Stimulated activated CD4-positive, alpha-beta T cell treated with anti-CD3 and anti-CD28 coated beads, Interleukin-4, amount 100 ng/mL, for 4 hours (primary cell): ENCODE measurements at places on chromosomes 12 and 14.
A peak's percentile ranks its signal among the peaks of the same experiment; 100 is the strongest.

- DNase-seq = no peak
Measured at GRCh38 chr14:96693987-96694386, 103.2 kb upstream of the VRK1 start.

DNA sequence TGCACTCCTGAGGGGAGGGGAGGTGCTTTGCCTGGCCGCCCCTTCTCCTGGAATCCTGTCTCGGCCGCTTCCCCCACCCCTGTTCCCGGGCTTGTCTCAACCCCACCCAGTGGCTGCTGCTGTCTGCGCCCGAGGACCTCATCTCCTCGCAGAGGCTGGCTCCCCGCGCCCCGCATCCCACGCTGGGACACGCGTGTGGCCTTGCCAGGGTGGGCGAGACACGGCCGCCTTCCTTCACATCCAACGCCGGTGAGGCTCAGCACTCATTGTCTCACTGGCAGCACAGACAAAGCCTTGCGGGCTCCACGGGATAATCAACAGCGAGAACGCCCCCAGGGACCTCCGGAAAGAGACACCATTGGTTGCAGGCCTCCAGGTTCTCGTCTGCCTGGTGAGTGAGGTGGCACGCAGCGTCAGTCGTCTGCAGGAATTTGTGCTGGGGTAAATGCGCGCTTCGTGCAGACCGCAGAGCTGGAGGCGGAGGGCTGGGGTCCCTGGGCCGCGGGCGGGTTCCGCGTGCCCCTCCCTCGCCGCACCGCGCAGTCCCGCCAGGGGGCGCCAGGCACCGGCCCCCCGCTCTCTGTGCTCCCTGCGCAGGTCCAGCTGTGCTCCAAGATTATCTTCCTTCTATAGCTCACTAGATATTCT is 26.8 kb downstream of the CCDC177 start:
- DNase-seq = no peak

GRCh38 chr14:101191101-101191720 is 287.7 kb upstream of the RTL1 start:
- DNase-seq = no peak

DNA sequence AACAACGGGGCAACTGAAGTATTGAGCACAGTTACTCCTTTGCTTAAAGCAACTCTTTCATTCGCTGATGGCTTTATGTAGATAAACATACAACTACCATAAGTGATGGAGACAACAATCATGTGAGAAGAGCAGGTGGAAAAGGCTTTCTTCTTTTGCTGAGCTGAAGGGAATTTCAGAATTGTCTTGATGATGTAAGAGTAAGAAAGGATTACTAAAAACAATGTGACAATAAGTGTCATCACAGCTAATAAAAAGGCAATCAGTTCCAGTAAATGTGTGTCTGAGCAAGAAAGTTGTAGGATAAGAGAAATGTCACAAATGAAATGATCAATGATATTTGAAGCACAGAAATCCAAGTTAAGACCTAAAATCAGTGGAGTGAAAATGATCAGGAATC is 647 bp downstream of the OR6C70 start:
- no peak for DNase-seq

DNA sequence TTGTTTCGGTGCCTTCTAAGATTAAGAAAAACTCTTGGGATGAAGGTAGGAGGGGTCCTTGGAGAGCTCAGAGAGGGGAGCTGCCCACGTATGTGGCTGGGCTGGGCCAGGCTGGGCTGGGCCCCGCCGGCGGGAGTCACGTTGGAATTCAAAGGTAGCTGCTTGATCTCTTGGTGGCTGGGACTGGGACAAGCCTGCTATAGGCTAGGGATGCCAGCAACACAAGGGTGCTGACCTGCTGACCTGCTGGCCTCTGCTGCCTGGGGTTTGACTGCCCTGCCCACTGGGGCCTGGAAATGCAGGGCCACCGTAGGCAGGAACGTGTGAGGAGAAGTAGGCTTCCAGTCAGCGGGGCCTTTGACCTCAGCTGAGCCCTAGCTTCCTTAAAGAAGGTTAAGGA is 52.8 kb upstream of the GTF2A1 start:
- no peak for DNase-seq

GRCh38 chr12:121812320-121812871 is 8.6 kb downstream of the SETD1B start:
- DNase-seq = no peak

- DNase-seq = peak; percentile 60
Measured at GRCh38 chr12:26971963-26972362, 33.7 kb downstream of the FGFR1OP2 start.

GRCh38 chr12:85834378-85834777 is 1.8 kb downstream of the RASSF9 start:
- no peak for DNase-seq

DNA sequence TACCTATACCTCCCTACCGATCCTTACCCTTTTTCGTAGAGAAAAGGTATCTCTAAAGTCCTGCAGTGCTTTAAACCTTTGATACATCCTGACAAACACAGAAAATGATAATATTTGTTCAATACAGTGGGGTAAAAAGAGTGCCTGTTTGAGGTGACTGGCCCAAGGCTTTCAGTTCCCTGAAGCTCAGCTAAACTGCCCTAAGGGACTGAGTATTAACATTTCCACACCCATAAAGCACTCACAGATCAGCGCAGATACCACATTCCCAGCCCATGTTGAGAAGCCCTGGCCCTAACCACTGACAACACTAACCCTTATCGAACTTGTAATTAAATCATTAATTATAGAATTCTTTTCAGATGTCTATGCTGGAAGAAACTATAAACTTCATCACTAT is 108.7 kb downstream of the DIP2B start:
- no peak for DNase-seq

GRCh38 chr12:125134576-125134975 is 69.3 kb downstream of the AACS start:
- DNase-seq = no peak

DNA sequence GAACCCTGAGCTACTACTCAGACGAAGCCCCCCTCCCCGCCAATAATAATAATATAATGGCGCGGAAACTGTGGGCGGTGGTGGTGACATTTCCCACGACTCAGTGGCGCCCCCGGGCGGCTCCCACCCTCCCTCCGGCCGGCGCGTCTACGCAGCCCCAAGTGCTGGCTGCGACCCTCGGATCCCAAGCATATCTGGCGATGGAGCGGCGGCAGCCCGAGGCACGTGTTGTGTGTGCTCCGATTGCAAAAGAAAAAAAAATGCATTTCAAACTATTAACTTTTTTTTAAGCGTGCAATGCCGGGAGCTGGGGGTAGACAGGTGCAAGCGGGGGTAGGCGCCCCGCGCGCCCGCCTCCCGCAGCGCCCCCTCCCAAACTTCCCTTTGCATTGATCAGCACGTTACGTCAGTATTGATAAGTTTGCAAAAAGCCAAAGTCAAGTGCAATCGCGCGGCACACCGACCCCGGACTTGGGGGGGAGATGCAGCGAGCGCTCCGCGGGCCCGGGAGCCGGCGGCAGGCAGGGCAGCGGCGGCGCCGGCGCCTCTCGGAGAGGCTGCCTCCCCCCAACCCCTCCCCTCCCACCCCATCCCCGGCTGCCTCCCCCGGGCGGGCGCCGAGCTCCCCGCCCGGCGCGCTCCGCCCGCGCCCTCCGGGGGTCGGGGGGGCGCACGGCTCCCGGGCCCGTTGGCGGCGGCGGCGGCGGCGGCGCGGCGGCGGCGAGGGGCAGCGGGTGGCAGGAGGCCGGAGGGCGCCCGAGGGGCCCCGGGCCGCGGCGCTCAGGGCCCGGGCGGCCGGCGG is 113.1 kb upstream of the MYL2 start:
- no peak for DNase-seq

DNA sequence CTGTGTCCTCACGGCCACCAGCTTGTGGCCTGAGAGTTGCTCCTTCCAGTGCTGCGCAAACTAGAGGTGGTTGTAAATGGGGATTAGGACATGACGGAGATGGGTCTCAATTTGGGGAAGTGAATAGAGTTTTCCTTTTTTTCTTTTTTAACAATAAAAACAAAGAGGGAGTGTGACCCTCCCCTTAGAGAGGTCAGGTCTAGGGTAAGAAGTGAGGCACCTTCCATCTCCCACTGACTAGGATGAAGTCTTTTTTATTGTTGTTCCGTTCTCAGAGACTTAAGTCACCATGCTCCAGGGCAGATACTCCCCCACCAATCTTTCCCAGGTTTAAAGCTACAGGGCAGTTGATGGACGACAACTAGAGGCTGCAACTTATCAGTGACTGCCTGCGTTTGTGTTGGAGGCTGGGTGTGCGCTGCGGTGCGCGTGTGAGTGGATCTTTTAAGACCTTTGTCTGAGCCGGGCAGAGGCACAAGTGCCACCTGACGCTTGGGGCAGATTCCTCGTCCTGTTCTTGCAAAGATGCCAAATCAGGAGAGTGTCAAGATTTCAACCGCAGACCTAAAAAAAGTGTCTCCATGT is 2.1 kb upstream of the GSC start:
- DNase-seq = no peak

DNA sequence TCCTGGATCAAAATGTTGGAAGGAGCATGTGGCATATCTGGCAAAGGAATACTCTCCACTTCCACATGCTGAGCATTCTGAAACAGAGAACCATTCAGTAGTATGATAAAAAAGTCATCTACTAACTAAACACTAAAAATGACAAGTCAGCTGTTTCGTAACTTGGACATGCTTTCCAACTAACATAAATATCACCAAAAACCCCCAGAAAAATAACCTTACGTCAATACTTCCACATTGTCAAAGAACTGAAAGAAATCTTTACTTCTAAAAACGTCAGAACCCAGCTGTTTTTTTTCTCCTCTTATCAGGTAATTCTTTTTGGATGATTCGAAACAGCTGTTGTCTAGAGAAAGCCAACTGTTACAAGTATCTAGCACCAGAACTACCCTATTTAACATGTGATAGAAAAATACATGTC is 8.2 kb downstream of the WBP11 start:
- DNase-seq = no peak

- no peak for DNase-seq
Measured at GRCh38 chr12:88763536-88764100, 183.3 kb upstream of the KITLG start.

DNA sequence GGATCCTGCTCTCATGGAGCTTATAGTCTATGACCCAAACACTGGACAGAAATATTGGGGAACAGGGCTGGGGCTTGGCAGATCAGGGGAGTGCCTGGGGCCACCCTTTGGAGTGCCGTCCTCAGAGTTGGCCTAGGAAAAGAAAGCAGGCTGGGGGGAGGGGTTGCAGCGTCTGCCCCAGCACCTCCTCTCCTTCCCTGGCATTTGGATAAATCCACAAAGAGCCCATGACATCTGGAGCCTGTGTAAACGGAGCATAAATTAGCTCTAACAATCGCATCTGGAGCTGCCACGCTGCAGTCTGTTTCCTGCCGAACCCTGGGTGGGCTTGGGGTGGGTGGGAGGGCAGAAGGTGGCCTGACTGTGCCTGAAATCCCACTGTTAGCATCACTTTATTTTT is 63.8 kb downstream of the MVK start:
- no peak for DNase-seq

DNA sequence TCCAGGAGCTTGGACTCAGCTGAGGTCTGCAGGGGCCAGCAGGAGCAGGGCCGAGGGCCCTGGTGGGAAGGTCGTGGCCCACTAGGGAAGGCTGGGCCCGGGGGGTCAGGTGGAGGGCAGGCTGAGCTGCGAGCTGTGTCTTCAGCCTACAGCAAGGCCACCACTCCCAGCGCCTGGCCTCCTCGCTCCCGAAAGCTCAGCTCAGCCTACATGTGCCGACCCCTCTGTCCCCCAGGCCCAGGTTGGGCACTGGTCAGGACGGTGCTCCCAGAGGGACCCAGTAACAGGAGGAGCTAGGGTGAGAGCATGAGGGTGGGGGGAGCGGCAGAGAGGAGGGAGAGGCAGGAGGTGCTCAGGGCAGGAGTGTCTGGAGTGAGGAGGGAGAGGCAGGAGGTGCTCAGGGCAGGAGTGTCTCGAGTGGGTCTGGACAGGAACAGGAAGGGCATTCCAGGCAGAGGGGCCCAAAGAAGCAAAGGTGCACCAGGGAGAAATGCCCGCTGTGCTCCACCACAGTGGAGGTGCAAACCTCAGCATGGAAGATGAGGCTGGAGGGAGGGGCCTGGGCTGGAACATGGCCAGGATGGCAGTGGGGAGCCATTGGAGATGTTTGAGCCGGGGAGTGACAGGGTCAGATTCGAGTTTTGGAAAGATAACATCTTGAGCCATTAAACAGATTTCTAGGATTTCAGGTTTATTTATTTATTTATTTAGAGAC is 29.1 kb upstream of the GPR132 start:
- no peak for DNase-seq

DNA sequence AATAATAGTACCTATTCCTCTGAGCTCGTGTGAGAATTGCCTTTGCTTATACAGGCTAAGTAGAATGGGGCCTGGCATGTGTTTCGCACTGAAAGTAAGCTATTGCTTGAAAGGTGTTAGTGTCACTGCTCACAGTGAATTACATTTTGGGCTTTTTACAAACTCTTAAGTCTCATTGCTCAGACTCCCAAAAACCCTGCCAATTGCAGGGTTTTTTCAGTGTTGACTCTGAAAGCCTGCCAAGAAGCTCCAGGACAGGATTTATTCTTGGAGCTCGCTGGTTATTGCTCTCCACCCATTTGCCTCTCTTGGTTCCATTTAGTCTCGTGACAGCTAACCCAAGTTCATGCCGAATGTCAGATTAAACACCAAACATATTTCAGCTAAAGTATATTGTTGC is 39.8 kb downstream of the NOPCHAP1 start:
- no peak for DNase-seq

- DNase-seq = no peak
Measured at GRCh38 chr14:75805646-75806045, 144.6 kb downstream of the TTLL5 start.

DNA sequence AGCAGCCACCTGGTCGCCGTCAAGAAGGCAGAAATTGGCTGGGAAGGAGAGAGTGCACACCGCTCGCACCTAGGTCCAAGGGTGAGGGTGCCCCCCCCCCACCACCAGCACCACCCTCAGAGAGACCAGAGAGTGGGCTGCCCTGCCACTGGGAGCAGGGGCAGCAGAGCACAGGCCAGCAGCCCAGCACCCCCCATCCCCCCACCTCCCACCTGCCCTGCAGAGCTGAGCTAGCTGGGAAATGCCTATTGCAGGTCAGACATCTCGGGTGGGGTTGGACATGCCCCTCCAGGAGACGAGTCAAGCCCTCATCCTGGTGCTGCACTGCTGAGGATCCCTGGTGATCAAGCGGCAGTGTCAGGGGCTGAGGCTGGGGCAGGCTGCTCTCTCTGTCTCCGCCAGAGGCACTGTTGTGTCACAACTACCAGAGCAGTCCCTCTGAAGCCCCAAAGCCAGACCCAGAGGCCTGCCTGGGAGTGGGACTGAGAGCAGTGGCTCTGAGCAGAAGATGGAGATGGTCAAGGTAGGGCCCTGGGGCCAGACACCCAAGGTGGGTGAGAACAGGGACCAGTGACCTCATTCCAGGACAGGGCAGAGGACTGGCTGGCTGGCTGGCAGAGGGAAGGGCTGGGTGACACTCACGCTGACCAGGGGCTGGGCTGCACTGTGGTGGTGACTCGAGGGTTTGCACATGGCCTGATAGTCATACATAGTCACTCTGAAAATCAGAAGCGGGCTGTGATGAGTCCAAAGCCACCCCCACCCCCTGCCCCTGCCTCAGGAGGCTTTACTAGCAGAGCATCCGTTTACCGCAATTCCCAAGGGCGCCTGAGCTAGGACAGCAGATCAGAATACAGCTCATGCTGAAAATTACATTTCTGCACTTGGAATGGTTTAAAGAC is 19.7 kb upstream of the LRTM2 start:
- no peak for DNase-seq
